Stimulated activated CD4-positive, alpha-beta T cell treated with anti-CD3 and anti-CD28 coated beads, Interleukin-12 subunit alpha, Interleukin-12 subunit beta, amount 100 ng/mL, for 48 hours (primary cell): ENCODE measurements at places on chromosomes 11 and 22.

DNA sequence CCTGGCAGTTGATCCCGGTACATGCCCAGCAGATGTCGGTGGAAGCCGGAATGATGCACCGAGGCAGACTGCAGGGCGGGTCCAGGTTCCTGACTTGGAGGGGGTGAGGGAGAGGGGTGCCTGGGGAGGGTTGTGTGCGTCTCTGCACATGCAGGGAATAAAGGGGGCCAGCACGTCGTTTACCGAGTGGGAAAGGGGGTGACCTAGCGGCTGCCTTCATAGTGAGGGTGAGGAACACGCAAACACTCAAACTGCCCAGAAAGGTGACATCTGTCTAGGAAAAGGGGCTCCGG is 801.7 kb downstream of the TBC1D22A start:
- DNase-seq: no peak

DNA sequence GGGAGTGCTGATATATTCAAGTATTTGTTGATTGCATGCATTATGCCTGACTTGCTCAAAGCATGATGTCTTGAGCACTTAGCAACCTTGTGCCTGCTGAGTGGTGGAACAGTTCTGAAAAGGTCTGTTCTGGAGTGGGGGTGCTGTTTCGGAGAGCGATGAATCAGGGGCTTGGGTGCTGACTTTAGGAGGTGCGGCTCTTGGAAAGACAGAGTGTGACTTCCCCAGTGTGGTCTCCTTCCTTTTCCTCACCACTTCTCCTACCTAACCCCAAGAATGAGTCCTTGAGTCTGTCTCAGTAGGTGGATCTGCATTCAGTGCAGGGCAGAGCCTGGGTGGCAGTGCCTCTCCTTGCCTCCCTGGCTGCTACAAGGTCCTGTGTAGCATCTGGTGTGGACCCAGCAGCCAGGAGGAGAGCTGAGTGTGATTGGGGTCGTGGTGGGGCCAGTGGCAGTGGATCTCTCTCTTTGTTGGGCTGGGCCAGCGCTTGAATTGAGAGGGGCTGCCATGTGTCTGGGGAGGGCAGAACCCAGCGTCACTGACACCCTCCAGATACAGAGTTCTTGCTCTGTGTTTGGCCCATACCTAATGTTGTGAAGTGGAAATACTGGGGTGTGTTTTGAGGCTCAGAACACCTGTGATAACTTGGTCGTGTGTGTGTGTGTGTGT is 35.9 kb downstream of the ST3GAL4 start:
- no peak for DNase-seq

DNA sequence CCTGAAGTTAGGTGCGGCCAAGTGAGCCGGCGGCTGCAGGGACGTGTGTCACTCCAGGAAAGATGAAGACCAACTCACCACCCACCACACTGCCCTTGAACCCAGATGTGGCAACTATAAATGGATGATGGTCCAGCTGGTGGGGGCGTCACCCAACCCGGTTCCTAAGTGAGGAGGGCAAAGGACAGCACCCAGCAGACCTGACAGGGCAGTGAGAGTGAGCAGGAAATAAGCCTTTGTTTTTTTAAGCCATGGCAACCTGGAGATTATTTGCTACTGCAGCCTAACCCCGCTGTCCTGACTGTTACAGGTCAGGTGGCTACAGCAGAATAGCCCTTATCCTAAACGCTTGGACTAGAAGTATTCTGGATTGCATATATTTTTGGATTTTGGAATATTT is 228.9 kb downstream of the CTTN start:
- DNase-seq: no peak

- DNase-seq: no peak
Measured at GRCh38 chr11:115078461-115079438, 400.4 kb downstream of the NXPE2 start.

GRCh38 chr22:31128156-31128555 is 5.4 kb downstream of the INPP5J start:
- DNase-seq: no peak

DNA sequence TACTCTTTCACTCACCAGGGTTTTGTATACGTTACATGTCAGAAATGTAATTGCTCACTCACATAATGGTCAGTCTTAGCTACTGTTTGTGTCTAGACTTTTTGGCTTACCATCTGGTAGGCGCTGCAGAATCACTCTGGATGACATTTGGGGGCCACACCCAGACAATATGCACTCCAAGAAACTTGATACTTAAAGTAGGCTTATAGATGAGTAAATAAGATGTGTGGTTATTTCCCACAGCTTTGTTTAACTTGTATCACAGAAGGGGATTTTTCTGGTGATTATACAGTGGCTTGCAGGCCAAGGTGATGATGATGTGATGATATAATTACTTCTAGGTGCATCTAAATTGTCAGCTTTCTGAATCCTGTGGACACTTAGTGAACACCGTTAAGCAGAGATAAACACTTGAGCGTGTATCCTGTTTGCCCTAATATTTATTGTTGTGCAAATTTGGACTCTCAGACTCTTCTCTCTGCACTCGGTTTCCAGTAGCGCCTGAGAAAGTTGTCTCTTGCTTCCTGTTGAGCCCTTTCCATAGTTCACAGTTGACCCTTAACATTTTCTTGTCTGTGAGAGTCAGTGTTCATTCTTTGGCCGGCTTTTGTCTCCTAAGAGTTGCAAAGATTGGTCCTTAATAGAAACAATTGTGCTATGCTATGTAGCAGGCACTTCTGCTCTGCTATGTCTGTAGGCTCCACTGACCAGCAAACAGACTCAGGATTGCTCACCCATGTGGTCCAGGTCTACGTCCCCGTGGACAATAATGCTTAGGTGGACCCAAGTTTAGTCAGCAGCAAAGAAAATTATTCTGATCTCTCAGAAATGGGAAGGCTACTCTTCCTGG is 89.3 kb downstream of the PRR5L start:
- no peak for DNase-seq

- no peak for DNase-seq
Measured at GRCh38 chr11:46912526-46913150, 5.7 kb downstream of the LRP4 start.

GRCh38 chr22:31344256-31344577 is 1.9 kb downstream of the PATZ1 start:
- peak; percentile 19 for DNase-seq

GRCh38 chr11:122754553-122755322 is 83.6 kb upstream of the CRTAM start:
- no peak for DNase-seq

DNA sequence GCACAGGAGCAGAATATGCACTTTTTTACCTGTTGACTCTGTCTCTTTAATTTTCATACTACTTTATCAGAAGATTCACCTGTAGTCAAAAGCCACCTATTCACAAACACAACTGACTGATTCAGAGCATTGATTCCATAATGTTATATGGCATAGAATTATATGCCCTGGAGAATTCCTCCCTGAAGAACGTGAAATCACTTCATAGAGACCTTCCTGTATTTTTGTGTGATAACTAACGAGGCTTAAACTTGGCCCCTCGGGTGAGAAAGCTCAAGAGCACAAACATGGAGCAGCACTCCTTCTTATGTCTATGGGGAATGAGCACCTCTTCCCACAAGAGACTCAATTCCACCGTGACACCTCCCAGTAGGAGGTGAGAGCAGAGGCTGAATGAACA is at the start of gene OR10A6:
TSS of gene OR10A6 (minus strand) at position 101 of the 400 bp plus-strand sequence. CDS start 2,606 bp downstream, outside the sequence.
- no peak for DNase-seq

DNA sequence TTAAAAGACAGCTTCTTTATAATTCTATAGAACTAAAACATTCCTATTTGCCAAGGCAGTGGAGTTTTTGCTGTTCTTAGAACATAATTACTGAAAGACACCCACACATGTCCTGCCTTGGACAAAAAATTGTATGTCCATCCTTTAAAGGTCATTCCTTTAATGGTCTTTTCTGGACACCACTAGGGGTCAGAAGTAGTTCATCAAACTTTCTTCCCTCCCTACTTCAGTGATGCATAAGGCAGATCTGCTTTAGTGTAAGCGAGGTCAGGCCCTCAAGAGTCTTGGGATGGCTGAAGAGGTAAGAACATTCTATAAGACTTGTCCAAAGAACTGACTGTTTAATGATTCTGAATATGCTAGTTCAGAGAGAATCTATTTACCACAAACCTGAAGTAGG is 4.3 kb upstream of the OR51V1 start:
- no peak for DNase-seq

- DNase-seq: no peak
Measured at GRCh38 chr11:79449040-79449439, 8.2 kb upstream of the TENM4 start.

DNA sequence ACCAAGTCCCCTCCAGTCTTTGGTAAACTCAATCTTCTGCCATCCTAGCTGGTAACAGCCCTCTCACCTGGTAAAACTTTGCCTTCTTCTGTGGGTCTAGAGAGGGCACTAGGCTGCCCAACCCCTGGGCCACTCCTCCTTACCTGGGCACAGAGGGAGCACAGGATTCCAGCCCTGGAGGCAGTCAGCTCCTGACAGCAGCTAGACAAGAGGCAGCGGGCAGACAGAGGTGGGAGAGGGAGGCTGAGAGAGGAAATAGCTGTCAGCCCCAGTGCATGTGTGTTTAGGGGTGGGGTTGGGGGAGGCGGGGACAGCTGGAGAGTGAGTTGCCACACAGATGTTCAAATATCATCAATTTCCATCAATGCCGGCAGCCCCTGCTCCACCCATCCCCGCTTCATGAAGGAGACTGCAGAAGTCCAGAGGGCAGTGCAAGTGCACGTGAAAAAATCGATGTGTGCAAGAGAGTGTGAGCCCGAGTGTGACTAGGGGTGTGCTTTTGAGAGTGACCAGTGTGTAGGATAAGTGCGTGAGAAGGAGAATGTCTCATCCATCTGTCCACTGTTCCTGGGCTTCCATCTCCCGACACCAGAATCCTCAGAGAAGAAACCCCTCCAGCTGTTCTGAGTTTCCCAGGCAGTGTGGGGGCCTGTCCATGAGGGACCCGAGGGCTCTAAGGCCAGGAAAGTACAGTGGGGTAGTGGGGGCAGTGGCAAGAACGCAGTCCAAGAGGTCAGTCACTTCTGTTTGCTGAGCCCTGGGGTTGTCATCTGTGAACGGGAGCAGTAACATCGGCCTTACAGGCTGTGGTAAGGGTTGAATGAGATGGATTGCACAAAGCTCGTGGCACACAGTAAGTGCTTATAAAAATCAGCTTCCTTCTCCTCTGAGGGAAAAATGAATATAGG is at the start of gene PTGDR2:
TSS of gene PTGDR2 (minus strand) at position 225 of the 908 bp plus-strand sequence. CDS start 2,228 bp downstream, outside the sequence.
- no peak for DNase-seq

- DNase-seq: peak; percentile 67
Measured at GRCh38 chr22:32050678-32051515, 7.8 kb downstream of the SLC5A1 start.

- DNase-seq: no peak
Measured at GRCh38 chr11:35681163-35681767, 18.7 kb downstream of the TRIM44 start.

DNA sequence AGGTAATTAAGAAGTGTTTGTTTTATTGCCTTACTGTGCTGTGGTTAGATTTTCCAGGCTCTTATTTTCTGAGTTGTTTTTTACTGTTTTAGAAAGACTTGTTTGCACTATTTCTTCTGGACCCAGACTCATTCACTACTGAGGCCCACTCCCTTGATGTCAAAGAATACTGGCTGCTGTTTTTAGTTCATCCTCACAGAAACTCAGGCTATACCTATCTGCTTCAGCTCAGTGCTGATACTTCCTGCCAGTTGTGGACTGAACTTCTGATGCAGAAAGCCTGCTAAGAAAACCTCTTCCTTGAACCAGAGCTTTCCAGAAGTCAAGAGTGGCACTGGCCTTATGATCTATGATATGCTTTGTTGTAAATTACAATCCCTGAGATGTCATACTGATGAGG is 15.9 kb upstream of the PIK3IP1 start:
- no peak for DNase-seq

GRCh38 chr22:25748704-25749103 is 6.7 kb downstream of the MYO18B start:
- DNase-seq: no peak

GRCh38 chr11:97974798-97975498 is 1045.8 kb upstream of the CNTN5 start:
- DNase-seq: no peak

DNA sequence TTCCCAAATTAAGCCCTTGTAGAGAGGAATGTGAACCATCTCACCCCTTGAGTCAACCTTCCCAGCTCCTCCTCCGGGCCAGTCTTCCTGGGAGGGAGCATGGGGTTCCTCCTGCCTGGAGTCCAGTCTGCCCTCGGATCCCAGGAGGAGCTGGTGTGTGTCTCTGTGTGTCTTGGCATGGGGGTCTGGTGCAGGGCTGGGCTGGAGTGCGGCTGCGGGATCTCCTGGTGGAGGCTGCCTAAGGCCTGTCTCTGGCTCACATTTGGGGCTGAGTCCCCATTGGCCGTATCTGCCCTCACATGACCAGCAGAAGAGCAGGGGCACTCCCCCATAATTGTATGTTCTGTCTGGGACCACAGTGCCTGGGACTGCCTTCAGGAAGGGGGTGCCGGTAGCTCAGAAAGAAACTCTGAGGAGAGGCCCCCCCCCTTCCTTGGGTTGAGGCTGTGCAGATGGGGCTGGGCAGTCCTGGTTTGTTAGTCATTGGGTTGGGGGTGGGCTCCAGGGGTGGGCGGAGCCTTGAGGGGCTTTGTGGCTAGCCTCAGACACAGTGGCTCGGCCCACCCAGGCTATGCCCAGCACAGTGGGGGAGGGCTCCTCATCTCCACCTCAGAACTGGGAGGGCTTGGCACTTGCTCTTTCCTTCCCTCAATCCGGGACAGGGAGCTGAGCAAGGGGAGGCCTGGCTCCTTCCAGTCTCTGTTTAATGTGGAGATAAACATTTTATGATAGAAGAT is 2.9 kb downstream of the C1QTNF5 start:
- no peak for DNase-seq

DNA sequence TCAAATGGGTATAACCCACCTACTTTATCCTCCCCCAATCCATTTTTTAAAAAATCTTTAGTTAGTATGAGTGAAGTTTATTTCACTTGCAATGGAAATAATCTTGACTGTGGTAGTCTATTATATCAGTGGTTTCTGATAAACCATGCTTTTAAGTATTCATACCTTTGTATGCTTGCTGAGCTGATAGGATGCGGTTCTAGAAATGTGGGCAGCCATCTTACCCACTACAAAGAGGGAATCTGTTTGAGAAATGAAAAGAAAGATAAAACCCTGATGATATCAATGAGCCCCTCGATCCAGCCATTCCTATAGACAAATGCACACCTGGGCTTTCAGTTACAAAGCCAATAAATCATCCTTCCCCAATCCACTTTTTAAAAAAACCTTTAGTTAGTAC is 13.8 kb upstream of the PVALB start:
- DNase-seq: no peak

GRCh38 chr11:20088397-20089225 is 71.7 kb downstream of the DBX1 start:
- no peak for DNase-seq

GRCh38 chr11:32178692-32179091 is 87.8 kb downstream of the RCN1 start:
- no peak for DNase-seq

GRCh38 chr11:96263238-96263763 is 79.7 kb downstream of the MAML2 start:
- DNase-seq: no peak

- DNase-seq: no peak
Measured at GRCh38 chr11:90134478-90135003, at the start of gene NAALAD2. NAALAD2 (plus strand) TSS chr11:90134663; CDS start chr11:90134759, 96 bp downstream.
